ENCODE measurements at places on chromosomes 2 and 18.
A peak's percentile ranks its signal among the peaks of the same experiment; 100 is the strongest.

- DNase-seq = no peak
These were observed 265.1 kb downstream of the SH3BP4 start for GRCh38 chr2:235216901-235217300.

DNA sequence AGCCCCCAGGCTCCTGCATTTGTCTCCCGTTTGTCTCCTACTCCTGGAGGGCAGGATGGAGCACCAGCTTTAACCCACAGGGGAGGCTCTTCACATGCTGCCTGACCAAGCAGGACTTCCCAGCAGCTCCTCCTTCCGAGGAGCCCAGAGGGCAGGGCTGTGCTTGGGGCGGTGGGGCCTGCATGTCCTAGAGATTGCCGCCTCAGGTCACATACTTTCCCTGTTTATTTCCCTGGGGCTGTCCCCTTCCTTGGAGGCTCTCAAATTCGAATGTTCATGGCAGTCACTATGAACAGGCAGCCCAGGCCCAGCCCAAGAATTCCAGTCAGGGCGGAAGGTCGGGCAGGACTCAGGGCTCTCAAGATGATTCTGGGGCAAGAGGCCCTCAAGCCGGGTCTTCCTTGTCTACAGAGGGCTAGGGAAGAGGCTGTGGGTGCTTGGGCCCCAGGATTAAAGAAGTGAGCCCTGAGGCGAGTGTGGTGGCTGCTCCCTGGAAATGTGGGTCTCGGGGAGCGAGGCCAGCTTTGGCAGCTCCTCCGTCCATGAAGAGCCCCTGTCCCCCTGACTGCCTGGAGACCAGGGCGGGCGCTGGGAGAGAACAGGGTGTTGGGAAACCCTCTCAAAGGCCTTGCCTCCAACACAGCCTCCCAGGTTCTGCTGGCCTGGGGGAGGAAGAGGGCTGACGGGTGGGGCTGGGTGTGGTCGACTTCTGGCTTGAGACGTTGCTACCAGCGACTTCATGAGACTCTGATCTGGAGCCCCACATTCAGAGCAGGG is 48.9 kb upstream of the HPCAL1 start:
- DNase-seq = no peak

- DNase-seq = no peak
These were observed 46.7 kb downstream of the KIDINS220 start for GRCh38 chr2:8790739-8791162.

DNA sequence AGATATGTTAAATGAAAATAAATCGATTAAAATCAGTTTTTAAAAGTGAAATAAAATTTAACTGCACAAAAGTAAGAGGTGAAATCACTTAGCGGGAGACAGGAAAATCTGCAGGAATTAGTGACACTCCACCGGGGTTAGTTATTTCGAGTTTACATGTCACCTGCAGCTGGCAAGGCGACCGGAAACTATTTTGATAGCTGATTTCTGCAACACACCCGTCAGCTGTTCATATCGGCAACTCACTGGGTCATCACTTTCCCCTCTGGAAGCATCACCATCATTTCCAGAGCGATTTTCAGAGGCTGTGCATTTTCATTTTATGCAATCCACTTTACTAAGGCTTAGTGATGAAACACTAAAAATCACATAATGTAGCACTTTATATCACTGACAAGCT is 52.9 kb downstream of the PXDN start:
- no peak for DNase-seq

DNA sequence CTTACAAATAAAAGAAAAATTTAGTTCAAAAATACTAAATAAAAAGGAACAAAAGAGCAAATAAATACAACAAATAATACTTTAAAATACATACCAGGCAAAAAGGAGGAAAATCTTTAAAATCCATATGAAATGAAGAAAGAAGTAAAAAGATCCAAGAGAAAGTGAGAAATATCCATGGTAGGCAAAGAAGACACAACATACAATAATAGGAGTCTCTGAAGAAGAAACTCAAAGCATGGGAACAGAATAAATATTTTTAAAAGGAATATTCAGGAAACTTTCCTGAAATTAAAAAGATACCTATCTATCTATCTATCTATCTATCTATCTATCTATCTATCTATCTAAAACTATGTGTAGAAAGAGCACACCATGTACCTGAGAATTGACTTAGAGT is 196.8 kb downstream of the TMEM247 start:
- no peak for DNase-seq

- DNase-seq = no peak
These were observed 18.4 kb downstream of the GREB1 start for GRCh38 chr2:11552260-11552638.

DNA sequence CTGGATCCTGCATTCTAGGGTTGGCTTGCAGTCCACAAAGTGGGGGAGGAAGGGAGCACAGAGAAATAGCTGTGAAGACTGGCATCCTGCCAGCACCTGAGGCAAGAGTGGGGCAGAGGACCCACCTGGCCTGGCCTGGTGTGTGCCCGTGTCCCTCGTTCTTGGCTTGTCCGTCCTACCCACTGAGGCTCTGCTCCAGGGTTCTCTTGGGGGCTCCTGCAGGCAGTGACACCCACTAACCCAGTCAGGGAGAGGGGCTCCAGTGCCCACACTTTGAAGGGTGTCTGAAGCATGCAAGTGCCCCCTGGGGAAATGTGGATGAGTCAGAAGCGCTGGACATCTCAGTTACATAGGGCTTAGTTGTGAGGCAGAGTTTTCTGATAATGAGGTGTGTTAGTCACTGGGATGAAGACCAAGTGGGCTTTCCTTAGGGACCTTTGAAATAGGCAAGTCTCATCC is 79.4 kb downstream of the SLC4A3 start:
- DNase-seq = no peak

- no peak for DNase-seq
These were observed 58.5 kb upstream of the SLC16A14 start for GRCh38 chr2:230127195-230127594.

- peak; percentile 7 for DNase-seq
These were observed 336.4 kb upstream of the FSHR start for GRCh38 chr2:49490710-49491109.

GRCh38 chr2:62938126-62938525 is 112.5 kb upstream of the OTX1 start:
- DNase-seq = no peak

DNA sequence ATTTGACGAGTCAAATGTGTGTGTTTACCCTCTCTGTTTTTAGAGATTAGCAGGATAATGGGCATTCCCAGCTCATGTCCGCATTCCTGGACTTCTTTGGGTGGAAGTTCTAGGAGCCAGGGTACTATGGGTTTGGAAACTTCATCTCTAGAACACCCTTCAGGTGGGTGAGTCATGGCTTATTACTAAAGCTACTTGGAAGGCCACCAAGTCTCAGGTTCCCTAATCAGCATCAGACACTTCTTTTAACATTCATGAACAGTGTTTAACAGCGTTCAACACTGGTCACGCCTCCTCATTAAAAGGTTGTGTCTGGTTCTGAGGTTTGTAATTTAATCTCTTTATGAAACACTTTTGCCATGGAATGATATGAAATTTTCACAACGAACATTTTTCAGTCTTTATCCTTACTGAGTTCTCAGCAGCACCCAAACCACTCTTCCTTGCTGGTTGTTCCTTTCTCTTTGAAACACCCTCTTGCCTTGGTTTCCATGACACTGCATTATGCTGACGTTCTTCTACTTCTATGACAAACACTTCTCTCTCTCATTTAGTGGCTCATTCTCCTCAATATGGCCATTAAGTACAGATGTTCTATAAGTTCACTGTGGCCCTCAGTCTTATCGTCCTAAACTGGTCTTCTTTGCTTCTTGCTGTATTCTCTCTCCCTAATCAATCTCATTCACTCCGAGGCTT is 49.3 kb downstream of the MMADHC start:
- no peak for DNase-seq

GRCh38 chr2:110655701-110656100 is 22.2 kb downstream of the BUB1 start:
- DNase-seq = no peak

DNA sequence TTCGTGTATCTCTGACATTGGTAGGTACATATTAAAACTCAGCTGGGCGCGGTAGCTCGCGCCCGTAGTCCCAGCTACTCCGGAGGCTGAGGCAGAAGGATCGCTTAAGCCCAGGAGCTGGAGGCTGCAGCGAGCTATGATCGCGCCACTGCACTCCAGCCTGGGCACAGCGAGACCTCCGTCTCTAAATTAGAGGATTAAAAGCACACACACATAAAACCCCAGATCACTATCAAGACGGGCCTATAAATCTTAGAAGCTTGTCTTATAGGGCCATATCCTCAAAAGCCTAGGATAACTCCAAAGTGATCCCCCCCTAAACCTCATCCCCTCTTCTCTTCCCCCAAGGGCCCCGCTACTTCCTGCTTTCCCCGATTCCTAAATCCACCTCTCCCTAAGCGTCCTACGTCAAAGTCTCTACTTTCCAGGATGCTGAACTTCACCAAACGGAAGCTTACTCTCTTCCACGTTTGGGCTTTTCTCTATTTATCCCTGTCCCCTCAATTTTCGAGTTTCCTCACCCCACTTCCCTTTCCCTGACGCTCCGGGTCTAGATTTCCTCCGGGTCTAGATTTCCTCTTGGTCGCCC is 707 bp downstream of the KRCC1 start:
- DNase-seq = no peak

GRCh38 chr18:38966841-38967240 is 1401.2 kb upstream of the CELF4 start:
- no peak for DNase-seq

DNA sequence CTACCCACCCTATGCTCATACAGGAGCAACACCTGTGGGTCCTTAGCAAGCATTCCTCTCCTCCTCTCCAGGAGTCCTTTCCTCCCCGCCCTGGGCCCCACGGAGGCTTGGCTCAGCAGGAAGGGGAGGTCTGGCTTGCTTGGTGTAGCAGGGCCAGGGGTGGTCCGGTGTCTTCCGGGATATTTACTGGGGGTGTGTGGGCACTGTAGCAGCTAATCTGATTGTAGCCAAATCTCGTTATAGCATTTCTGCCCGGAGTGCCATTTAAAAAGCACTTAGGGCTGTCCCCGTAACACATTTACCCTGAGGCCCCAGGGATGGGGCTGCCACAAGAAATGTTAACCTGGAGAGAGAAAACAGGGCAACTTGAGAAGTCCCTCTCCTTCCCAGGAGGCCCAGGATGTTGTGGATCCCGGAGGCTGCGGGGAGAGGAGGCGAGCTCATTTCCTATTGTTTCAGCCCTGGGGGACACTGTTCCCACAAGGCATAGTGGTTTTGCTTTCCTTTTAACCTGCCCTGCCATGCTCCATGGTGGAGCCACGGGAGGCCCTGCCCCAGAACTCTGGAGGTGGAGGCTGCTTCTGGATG is 134.5 kb downstream of the CLIP4 start:
- DNase-seq = no peak

DNA sequence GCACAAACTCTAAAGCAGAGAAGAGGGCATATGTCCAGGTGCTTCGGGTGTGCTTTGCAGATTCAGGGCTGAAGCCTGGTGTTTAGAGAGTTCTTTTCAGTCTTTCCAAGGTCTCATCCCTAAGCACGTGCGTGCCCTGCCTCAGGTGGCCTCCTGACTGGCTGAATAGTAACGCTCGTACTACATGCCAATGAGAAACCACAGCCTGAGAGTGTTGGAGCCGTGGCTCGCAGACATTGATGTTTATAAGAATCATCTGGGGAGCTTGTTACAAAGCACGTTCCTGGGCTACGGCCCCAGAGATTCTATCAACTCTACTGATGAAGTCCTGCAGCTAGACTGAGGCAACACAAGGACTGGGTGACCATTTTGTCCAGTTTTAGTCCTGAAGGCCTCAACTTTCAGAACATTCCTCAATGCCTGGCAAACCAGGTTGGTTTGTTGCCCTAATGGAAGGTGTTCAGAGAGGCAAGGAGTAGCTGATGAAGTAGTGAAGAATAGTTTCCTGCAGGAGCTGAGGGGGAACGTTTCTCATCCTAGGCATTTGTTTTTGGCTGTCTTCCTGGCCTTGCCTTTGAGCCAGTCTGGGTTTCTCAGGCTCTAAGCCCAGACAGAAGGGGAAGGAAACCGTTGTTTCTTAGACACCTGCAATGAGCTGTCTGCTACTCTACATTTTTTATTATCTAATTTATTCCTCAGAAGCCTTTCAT is 31.5 kb upstream of the HAAO start:
- DNase-seq = no peak

- DNase-seq = no peak
These were observed 39.5 kb downstream of the PTGR3 start for GRCh38 chr18:75169411-75169810.

- DNase-seq = no peak
These were observed 74.5 kb downstream of the EPB41L3 start for GRCh38 chr18:5469340-5469739.

GRCh38 chr2:26735883-26736588 is 28.0 kb upstream of the SLC35F6 start:
- DNase-seq = no peak

DNA sequence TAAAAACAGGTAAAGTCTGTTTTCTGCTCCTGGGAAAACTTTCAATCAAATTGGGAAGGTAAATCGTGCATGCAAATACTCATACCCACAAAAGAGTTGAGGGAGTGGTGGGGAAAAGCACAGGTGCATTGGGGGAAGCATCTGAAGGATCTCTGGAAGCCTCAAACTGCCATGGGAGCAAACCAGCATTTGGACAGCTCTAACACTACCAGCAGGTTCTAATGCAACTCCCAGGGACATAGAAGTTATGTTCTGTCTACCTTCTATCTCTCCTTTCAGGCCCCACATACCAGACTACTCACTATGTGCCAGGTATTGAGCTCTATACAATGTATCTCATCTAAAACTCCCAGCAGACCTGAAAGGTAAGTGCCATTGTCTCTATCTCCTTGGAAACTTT is 933.7 kb downstream of the NRXN1 start:
- no peak for DNase-seq

DNA sequence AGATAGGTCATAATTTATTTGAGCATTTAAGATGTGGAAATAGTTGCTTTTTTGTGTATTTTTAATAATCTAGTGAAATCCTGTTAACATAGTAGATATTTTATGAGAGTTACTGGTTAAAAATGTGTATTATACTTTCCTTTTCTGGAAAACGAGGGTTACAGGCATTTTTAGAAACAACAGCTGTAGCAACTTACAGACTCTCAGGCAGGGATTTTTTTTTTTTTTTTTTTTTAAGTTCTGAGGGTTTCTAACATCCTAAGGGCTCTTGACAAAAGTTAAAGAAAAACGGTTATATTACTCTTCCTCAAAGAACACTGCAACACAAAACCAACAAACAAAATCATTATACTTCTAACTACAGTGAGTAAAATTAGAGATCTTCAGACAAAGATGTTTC is 205.9 kb downstream of the ACKR3 start:
- DNase-seq = no peak

GRCh38 chr2:161651547-161651946 is 27.3 kb downstream of the SLC4A10 start:
- no peak for DNase-seq

Measured in NCI-H446 (cell line).